ENCODE measurements at places on chromosomes 4 and X.

- DNase-seq = no peak
These were observed 587.6 kb upstream of the DIPK2B start for GRCh38 chrX:45788315-45788714.

DNA sequence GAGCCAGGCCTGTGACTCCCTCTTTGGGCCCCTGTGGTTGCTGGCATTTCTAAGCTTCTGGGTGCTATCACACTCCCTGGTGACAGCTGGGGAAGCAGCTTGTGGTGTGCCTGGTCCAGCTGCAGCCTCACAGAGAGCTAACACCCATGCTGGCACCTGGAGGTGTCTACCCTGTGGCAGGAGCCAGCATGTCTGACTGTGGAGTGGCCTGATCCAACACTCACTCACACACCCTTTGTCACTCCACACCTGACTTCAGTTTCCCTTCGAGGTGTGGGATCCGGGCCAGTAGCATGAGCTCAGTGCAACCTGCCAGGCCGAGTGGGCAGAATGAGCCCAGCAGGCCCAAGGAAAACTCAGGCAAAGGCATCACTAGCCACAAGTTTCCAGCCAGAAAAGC, 67.5 kb downstream of the TECRL start:
- peak; percentile 52 for DNase-seq

DNA sequence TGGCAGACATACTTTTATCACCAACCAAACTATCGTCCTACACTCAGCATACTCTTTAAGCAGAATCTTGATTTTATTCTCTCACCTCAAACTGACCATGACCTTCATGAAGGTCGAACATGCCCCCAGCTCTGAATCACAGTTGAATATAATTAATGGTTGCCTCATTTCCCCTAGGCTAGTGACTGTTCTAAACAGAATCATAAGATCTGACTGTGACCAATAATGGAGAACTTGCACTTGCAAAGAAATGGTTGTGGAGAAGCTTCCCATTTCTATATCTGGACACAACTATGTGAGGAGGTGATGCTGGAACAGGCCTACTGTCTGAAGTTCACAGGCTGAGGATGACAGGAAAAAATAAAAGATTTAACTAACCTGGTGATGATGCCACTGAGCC, 85.1 kb downstream of the PDGFC start:
- no peak for DNase-seq

DNA sequence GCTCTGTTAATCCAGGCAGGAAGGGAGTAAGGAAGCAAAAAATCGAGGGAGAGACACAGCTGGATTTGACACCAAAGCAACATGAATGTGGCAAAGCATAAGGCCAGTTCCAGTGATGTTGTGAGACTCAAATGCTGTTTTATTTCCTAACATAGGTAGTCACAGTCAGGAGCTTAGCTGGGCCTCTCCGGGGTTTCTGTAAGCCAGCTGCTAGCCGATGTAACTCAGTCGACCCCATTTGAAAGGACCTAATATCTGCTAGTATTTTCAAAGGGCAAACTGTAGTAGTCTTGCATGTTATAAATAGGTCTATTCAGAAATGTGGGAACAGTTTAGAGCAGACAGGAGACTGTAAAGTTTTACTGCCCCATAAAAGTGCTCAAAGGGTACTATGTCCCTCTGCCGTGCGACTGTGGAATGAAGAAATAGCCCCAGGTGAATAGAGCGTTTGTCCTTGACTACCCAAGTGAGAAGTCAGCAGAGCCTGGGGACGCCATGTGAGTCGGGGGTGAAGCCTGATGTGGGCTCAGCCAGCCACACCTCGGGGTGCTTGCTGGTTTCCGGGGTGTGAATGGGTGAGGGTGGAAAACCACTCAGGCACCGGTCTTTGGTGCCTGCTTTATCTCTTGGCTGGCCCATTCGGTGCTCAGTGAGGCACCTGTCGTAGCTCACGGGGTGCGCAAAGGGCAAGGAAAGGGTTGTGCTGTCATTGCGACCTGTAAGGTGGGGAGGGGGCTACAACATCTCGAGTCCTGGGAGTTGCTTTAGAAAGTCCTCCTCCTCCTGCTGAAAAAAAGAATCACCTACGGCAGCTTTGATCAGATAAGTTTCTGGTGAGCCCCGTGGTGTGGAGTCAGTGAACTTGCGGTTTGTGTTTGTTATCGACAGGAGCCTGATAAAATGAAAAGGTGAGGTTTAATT, 745 bp downstream of the TRIM2 start:
- DNase-seq = no peak

GRCh38 chr4:147128787-147129186, 183.1 kb upstream of the TTC29 start:
- no peak for DNase-seq

DNA sequence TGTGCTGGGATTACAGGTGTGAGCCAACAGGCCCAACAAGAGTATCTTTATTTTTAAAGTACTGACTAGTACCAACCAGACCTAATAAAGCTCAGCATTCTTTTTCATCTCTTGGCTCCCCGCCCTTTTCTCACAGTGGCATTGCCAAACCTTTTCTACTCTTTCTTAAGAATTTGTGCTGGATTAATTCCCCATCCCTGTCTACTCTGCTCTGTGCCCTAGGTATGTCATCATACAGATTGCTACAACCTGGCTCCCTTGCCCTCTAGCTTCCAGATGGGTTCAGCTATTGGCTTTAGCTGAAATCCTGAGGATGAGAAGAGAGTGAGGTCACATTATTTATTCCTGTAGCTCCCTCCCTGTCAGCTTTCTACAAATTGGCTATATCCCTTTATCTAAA, 34.9 kb upstream of the CCNI start:
- DNase-seq = no peak

DNA sequence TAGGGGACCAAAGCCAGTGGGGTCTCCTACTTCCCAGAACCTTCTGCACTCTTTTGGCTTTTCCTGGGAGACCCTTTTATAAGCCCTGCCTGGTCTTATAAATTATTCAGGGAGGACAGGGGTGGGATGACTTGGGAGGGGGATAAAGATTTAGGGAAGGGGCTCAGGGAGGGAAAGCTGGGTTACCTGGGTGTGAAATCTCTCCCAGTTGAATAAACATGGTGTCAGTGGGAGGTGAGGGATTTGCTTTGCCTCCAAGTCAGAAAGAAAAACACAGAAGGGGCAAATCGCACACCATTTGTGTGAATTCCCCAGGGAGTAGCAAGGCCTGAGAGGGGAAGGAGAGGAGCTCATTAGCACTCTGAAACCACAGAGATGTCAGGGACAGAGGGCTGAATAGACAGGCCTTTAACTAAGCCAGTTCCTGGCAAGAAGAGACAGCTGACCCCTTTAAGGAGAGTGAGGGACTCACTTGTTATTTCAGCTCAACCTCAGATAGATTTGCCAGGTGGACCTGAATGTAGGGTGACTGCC, at the start of gene RIPPLY1:
RIPPLY1 (minus strand) TSS at position 51 of the 534 bp plus-strand sequence. CDS start 54 bp downstream, outside the sequence.
- DNase-seq = no peak

GRCh38 chr4:14607578-14607977, 394.7 kb upstream of the CPEB2 start:
- no peak for DNase-seq

DNA sequence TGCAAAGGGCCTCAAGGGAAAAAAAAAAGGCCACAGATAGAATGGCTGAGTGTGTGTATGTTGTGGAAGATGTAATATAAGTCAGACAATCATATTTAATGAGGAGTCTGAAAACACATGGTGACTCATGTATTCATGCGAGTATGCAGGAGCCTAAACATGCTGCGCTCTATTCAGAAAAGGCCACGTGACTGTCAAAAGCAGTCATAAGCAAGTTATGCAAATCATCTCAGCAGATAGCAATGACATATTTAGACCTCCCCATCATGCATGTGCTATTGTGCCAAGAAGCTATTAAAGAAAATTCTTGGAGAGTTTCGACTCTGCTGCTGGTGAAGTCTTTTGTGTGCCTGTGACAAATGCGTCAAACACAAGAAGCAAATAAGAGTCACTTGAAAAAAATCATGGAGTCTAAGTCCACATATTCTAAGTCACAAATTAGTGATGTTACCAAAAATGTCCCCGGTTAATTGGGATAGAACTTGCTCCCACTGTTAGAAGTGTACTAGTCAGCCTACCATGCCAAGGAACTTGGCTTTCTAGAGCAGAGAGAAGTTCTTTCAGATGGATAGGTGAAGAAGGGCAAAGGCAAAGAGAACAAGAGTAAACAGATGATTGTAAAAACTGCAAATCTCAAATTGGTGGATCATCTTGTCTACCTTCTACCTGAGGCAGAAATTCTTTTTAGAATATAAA, 5.0 kb downstream of the LNX1 start:
- no peak for DNase-seq

DNA sequence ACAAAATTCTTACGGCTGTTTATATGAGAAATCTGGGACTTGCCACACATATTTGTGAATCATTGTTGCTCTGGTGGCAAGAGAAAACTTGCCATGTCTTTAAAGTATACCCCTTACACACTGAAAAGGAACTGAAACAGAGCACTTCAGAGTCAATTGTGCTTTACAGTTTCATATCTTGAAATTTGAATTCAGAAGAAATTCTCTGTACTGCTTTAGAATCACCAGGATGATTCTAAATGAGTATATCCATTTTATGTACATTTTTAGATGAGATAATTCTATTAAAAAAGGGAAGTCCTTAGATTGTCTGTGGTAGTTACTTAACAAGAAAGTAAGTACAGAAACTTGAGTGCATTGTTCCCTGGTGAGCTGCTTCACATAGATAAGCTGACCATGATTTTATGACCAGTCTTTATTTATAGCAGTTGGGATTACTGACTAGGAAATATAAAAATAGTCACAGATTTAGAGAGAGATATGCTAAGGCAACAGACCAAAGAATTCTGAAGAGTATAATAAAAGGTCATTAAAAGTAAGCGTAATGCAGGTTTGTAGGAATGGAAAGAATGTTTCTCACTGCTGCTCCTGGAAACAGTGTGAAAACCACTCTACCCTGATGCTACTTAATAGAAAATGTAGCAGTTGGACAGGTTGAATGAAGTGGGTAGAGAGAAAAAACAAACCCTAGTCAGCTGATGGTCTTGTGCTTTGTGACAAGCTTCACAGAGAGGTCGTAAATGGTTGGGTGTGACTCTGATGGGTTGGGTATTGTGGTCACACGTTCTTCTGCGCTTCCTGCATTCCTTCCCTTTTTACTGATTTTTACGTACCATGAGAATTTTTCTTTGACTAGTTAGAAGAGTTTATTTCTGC, 41.0 kb downstream of the FNIP2 start:
- peak; percentile 61 for DNase-seq

GRCh38 chr4:159941076-159941475, 838.2 kb downstream of the RAPGEF2 start:
- DNase-seq = no peak

DNA sequence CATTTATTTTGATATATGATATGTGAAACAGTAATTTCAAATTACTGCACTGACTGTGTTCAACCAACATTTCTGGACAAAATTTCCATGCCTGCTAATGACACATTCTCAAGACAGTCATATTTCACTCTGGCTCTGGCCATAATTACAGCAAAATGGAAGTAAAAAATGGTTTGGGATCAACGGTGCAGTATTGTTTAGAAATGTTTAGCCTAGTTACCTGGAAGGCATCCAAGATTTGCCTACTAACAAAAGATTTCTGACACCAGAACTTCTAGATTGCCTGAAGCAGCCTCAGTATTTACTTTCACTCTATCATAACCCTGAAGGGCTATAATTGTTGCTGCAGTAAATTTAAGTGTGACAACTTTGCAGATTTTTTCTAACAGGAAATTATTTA, 416.3 kb downstream of the PCDH10 start:
- no peak for DNase-seq

DNA sequence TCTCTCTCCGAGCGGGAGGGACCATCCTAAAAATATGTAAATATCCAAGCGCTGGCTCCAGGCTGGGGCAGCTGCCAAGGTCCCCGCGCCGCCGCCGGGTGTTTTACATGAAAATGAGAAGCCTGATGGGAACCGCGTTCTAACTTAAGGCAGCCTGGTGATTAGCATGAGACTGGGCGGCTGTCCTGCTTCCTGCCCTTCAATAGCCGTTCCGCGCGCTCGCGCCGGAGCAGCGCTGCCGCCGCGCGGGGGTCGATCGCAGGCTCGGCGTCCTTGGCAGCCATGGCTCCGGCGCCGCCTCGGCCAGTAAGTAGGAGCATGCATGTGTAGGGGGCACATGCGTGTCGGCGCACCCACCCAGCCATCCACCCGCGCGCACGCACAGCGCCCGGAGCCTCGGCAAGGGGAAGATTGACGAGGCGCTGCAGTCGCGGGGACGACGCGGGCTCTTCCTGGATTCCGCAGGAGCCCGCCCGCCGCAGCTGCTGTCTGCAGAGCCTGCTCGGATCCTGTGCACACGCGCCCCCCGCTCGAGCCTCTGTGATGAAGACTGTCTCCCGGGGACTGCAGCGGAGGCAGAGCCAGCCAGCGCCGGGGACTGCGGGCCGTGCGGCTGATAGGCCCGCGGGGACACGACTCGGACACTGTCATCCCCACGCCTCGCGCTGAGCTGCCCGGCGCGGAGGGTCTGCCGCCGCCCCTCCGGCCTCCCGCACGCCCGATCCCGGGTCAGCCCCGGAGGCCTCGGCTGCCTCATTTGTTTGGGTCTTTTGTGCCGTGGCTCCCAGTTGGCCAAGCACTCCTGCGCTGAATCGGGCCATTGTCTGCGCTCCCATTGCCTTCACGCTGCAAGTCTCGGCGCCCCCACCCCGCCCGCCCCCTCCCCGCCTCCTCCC, 734 bp downstream of the STOX2 start:
- DNase-seq = peak; percentile 51

- DNase-seq = peak; percentile 55
These were observed 13.8 kb upstream of the ENOX2 start for GRCh38 chrX:130916636-130917422.

- DNase-seq = peak; percentile 16
These were observed 609.3 kb downstream of the FSTL5 start for GRCh38 chr4:161554372-161554990.

- no peak for DNase-seq
These were observed 17.2 kb upstream of the FAT1 start for GRCh38 chr4:186740822-186741221.

DNA sequence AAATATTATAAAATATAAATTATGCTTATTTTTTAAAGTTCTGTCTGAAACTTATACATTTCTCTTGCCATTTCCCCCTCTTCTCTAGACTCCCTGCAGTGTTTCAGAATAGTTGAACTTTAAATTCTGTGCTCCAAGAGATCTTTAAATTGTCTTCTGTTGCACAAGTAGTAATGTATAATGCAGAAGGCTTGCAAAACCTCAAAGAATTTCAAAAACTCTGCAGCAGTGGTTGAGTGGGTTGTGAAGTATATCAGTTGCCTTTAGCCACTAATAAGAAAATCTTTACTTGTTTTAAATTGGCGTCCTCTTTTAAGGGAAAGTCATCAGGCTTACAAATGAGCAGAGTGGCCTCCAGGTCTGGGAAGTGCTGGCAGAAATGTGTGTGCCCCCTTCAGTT, 1153.3 kb upstream of the PABPC4L start:
- DNase-seq = no peak

GRCh38 chr4:94571715-94572114, 120.0 kb downstream of the PDLIM5 start:
- DNase-seq = no peak

GRCh38 chrX:23504540-23504884, 162.8 kb upstream of the PRDX4 start:
- no peak for DNase-seq

GRCh38 chr4:145697332-145697731, 17.4 kb downstream of the C4orf51 start:
- DNase-seq = no peak

Data from cerebellar cortex (tissue), 1 donor.